ENCODE measurements at places on chromosomes 13 and 19. TPM values are rescaled to one million over a fixed set of nuclear protein-coding genes. Genes with fewer than 3 reads are reported as not detected.

GRCh38 chr13:91965511-91965910 is 567.1 kb downstream of the GPC5 start:
- no peak for DNase-seq

DNA sequence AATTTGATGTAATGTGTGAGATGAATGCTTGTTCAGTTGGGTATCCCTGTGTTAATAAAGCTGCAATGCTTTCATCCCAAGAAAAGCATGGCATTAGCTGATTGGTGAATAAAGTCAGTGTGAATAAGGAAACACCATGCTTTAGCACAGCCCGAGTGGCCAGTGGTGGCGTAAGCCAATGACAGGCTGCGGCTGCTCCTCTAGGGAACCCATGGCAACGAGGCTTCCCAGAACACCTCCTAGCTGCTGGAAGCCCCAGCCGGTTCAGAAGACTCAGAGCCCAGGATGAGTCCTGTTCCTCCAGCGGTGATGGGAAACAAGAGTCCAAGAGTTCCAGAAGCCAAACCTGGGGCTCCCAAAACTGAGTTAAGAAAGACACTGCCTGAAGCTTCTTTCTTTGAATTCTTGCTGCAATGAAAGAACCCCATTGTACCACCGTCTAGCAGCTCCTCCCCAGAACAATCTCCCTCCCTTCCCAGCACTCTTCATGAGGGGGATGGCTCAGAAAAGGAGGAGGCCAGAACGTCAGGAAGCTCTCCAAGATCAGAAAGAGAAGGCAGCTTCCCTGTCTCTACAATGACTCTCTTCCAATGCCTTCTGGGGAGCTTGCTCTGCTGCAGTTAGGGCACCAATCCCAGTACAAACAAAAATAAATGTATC is 58.2 kb downstream of the TSHZ3 start:
- no peak for DNase-seq

Gene SLC1A6
- total RNA-seq, result not detected

- no peak for DNase-seq
These were observed 406.8 kb downstream of the MYO16 start for GRCh38 chr13:109036078-109036780.

DNA sequence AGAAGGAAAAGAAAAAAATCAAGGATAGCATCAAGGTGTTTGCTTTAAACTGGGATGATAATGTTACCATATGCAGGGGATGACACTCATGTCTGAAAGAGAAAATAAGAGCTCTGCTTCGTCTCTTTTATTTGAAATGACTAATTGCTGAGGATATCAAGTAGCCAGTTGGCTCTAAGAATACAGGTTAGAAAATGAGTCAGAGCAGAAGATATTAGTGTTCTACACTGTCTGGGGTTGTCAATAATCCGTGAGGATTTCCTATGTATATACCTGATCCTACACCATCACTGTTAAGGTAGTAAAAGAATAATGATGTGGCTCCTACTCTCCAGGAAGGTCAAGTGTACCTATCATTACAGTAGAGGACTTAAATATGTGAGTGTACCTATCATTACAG is 562.5 kb downstream of the GPC6 start:
- DNase-seq, result no peak

DNA sequence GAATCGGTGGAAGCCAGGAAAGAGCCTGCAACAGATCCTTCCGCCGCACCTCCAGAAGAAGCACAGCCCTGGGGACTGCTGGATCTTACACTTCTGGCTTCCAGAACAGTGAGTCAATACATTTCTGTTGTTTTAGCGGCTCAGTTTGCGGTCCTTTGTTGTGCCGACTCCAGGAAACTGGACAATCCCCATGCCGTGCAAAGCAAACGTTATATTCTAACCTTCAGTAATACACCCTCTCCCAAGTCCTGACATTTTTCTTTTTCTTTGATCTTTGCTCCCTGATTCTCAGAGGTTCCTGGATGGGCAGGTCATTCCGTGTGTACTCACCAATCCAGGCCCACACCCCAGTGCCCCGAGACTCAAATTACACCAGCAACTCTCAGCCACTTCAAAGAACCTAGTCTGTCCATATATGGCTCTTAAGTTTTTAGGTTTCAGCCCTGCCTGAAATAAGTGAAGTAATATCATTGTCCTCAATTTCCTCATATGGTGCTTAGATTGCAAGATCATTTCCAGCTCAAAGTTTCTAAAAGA is 387.1 kb upstream of the SGCG start:
- no peak for DNase-seq

DNA sequence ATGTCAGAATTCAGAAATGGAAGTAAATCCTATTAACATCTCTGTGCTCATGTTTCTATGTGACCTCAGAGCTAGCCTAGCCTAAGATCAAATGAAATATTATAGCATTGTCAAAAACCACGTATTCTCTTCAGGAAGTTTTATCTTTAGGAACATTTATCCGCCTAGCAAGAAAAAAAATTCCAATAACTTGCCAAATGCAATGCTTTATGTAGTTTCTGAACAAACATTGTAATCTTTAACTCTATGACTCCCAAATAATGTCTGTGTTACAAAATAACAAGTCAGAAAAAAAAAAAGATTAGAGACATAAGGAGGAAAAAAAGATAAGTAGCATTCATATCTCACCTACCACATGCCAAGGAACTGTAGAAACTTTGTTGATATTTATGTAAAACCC is 18.4 kb upstream of the IPO5 start:
- no peak for DNase-seq

Gene GTF2F1
- total RNA-seq, result 66.2 TPM

Gene ZNF675
- total RNA-seq, result 19.1 TPM

GRCh38 chr19:34172661-34173192 is 423 bp downstream of the LSM14A start:
- no peak for DNase-seq

GRCh38 chr13:29943273-29943672 is 92.9 kb upstream of the UBL3 start:
- no peak for DNase-seq

DNA sequence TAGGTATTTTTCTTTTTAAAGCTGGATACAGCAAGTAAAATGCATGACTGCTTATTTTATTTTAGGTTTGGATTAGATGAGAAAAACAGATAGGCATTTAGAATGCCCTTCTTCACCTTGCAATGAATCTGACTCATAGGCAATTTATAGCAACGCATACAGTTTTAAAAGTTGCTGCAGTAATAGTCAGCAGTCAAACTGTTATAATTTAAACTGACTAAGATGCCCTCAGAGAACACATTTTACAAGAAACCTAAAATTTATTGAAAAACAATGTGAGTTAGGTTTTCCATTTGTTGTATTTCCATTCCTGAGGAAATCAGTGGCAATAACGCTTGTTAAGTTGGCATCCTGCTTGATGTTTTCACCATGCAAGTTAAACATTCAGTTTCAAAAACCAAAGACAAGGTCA is 1128.2 kb upstream of the PCDH9 start:
- DNase-seq, result no peak

DNA sequence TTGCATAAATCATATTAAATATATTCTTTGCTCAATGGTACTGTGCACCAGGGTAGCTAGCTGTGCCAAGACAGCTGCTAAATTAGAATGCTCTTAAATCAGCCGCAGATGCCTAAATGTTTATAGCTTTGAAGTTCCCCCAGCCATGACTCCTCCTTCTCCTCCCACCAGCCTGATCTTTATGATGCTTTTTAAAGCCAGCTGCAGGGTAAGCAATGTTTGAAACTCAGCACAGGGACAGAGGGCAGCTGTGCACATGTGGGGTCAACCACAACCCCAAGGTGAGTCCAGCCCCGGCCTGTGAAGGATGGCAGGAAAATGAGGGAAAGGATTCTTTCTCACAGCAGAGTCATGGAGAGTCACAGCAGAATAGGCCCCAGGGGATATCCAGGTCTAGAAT is 635.7 kb downstream of the UQCRFS1 start:
- no peak for DNase-seq

Gene NANOS3
- total RNA-seq, result 0.90 TPM

Measured in CD8-positive, alpha-beta memory T cell (primary cell).